ENCODE measurements at places on chromosomes 16 and 17.
A peak's percentile ranks its signal among the peaks of the same experiment; 100 is the strongest.

DNA sequence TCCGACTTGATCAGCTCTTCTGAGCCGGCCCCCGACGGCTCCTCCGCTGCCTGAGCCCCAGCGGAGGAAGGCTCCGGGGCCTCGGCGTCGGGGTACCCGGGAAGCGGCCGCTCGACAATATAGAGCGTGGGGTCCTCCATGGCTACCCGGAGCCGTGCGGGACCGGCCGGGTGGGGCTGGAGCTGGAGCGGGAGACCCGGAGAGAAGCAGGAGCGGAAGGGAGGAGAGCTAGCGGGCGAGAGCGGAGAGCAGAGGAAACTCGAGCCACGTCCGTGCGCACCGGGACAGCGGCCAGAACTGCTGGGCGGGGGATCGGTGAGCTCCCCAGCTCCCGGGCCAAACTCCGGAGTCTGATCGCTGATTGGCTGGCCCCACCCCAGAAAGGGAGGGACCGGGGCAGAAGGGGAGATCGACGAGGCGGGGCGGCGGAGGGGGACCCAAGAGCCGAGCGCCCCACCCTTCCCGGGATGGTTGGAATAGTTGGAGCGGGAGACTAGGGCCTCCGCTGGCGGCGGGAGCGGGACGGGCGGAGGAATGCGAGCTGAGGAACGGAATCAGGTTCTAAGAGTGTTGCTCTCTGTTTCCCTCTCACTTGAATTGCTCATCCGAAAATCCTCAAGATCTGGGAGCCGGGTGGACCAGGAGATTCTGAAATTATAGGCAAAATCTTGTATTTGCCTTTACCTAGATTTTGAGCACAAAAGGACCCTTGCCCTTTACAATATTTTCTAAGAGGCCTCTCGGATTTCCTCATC lies at the start of gene CAVIN1:
CAVIN1 (minus strand) TSS at position 299 of the 755 bp plus-strand sequence; CDS start at position 140, 159 bp downstream.
- DNase-seq, result peak; percentile 36

DNA sequence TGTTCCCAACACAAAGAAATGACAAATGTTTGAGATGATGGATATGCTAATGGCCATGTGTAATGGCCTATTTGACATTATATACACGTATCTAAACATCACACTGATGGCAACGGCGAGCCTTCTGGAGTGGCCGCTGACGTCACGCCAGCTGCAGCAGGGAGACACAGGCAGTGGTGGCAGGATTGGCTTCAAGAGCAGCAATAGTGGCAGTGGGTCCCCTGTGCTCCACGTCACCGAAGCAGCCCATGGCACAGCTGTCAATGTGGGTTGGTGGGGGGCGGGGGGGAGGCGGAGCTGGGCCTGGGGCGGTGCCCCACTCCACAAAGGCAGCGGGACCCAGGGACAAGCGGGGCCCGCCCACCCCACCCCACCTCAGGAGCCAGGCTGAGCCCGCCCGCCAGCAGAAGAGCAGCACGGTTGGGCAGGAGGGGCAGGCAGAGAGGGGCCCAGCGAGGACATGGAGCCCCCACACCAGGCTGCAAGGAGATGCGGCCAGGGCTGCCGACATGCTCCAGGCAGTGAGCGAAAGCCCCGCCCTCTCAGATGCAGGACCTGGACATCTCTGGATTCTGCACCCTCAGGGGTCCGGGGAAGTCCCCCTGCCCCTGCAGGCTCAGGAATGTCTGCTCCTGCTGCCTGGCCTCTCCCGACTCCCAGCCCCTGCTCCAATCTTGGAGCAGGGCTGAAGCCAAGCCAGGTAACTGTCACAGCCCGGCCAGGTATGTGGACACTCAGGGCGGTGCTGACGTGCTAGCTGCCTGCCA lies 64.6 kb downstream of the USP32 start:
- DNase-seq, result no peak

- peak; percentile 81 for DNase-seq
Measured at GRCh38 chr16:30567160-30567990, 4.1 kb downstream of the ZNF688 start.

DNA sequence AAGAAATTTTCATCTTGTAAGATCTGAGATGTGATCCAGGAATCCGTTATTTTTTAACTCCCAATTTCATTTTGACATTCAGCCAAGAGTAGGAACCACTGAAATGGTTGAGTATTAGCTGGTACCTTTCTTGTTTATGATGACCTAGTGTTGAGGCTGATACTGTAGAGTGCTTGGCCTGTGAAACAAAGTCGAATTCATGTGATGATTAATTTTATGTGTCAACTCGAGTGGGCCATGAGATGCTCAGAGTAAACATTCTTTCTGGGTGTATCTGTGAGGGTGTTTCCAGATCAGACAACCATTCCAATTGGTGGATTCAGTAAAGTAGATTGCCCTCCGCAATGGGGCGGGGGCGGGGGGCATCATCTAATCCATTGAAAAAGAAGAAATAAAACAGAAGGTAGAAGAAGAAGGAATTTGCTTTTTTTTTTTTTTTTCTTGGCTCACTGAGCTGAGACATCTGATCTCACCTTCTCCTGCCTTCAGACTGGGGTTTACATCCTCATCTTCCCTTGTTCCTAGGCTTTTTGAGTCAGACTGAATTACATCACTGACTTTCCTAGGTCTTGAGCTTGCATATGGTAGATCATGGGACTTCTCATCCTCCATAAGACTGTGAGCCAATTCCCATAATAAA lies 264.6 kb upstream of the KCNJ16 start:
- DNase-seq, result no peak

- no peak for DNase-seq
Measured at GRCh38 chr17:40068129-40068581, 5.4 kb downstream of the THRA start.

- peak; percentile 59 for DNase-seq
Measured at GRCh38 chr16:67000384-67001351, 12.3 kb downstream of the CES4A start.

DNA sequence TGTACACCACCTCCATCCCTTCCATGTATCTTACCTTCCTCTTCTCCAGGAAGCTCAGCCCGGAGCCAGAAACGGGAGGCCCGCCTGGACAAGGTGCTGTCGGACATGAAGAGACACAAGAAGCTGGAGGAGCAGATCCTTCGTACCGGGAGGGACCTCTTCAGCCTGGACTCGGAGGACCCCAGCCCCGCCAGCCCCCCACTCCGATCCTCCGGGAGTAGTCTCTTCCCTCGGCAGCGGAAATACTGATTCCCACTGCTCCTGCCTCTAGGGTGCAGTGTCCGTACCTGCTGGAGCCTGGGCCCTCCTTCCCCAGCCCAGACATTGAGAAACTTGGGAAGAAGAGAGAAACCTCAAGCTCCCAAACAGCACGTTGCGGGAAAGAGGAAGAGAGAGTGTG lies 756 bp upstream of the MVP start:
- DNase-seq, result no peak

DNA sequence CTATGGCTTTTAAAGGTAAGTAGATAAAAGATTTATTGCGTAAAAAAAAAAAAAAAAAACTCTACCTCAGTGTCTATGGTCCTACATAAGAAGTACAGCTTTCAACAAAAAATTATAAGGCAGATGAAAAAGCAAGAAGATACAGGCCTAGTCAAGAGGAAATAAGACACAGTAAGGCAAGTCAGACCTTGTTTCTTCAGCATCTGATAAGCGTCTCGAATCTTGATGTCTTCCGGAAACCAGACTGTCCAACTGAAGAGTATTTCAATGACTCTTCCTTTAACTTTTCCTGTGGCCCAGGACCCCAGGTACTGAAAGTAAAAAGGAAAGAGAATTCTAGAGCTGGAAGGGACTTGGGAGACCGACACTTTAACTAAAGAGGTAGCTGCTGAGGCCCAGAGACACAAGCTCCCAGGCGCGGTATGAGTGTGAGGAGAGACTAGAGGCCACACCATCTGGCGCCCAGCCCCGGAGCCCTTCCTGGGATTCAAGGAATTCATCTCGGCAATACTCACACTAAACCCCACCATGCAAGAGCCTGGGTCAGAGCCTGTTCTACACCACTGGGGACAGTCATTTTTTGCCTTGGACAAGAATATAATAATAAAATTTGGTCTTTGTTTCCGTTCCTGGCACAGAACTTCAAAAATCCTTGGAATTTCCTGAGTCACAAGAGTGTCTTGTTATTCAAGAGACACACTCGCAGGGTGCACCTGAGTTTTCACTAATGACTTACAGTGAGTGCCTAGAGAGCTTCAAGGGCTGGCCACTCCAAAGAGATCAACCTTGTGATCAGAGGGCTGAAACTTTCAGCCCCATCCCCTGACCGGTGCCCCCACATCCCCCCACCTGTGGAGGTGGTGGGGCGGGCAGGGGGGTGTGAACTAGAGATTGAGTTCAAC lies 18.6 kb downstream of the GGA2 start:
- no peak for DNase-seq

- DNase-seq, result no peak
Measured at GRCh38 chr17:48628649-48629410, 2.7 kb upstream of the HOXB9 start.

Measured in stimulated activated CD4-positive, alpha-beta T cell treated with anti-CD3 and anti-CD28 coated beads, Interleukin-1b, Interleukin-23, amount 100 ng/mL, for 48 hours (primary cell).